ENCODE measurements at places on chromosomes 1 and 21.

DNA sequence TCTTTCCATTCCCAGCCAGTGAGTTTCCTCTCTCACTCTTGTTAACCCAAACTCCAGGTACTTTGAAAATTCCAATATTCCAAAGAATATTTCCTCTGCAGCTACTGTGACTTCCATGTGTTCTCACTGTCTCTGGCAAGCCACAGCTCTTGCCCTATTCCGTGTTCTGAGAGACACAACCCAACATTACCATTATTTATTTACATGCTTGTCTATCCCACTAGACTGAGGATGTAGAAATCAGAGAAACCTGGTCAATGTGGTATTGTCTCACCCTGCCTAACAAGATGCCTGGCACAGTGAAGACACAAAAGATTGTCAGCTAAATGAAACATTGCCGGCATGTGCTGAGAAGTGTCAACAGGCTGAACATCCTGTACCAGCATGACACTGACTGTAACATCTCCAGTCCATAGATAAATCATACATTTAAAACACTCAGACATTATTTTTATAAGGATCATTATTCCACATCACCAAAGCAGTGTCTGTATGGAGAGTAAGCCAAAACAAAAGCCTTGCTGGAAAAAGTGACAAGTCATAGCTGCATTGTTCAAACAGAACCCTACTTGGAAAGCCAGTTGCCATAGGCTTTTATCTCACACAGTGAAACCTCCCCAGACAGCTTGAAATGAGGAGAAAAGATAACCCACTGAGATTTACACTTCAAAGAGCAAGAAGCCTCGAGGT is 72.3 kb downstream of the SIPA1L2 start:
- DNase-seq = no peak

GRCh38 chr1:119449971-119450370 is 35.0 kb downstream of the HSD3B2 start:
- peak; percentile 21 for DNase-seq

- no peak for DNase-seq
Measured at GRCh38 chr1:172999349-172999748, 51.4 kb downstream of the TNFSF18 start.

DNA sequence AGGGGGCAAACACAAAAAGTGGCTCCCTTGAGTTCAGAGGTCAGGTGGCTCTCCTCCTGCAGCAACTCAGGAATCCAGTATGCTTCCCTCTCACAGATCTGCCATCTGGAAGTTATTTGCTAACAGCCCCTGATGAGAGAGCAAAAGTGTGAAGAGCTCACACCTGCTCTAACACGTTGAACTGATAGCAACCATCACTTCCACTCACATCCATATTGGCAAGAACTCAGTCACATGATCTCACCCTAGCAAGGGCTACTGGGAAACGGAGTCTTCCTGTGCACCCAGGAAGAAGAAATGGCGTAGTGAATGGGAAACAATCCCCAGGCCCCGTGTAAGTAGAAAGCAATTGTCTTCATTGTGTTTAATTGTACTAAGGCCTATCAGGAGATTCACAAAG is 20.7 kb upstream of the SLC45A1 start:
- no peak for DNase-seq

DNA sequence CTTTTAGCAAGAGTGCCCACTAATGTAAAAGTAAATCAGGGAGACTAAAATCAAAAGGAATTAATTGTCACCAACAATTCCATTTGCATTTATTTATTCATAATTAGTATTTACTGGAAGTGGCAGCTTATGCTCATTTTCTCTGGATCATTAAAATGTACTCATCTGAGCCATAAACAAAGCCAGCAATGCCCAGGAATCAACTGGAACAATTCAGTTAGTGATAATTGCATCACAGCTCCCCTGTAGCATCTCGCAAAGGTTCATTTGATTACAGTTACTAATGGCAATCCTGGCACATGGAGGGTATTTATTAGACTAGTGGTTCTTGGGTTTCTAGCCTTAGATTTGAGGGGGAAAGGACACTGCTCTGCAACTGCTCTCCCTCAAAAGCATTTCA is 92.7 kb upstream of the C1orf21 start:
- DNase-seq = no peak

GRCh38 chr1:235259133-235259778 is 68.7 kb downstream of the ARID4B start:
- DNase-seq = no peak

DNA sequence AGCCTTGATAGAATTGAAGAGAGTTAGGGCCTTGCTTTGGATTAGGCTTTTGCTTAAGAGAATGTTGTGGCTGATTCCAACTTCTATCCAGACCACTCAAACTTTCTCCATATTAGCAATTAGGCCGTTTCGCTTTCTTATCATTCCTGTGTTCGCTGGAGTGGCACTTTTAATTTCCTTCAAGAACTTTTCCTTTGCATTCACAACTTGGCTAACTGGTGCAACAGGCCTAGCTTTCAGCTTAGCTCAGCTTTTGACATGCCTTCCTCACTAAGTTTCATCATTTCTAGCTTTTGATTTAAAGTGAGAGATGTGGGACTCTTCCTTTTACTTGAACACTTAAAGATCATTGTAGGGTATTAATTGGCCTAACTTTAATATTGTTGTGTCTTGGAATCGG is 183.6 kb upstream of the L1TD1 start:
- DNase-seq = no peak

DNA sequence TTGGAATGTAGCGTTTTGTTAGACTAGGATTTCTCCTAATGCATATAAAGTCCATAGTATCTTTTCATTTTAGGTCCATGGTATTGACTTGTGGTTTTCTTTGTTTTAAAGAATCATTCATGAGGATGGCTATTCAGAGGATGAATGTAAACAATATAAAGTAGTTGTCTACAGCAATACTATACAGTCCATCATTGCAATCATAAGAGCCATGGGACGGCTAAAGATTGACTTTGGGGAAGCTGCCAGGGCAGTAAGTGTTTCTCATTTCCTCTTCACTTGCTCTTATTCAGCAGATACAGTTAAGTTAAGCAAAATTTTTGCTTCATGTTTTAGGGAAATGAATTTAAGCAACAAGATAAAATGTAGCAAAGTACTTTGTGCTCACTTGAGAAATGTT is 25.4 kb downstream of the GNAI3 start:
- peak; percentile 88 for DNase-seq

DNA sequence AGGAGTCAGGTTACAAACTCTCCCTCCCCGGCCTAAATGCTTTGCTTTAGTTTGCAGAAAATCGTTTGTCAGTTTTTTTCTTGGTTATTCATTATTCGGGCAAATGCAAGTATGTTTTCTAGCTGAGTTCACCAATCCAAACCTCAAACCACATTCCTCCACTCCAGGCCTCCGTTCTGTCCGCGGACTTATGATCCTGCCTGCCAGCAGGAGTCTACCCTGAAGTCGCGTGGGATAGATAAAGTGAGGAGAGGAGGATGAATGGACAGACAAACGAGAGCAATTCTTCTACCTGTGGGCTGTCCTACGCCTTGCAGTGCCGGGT is 1.3 kb downstream of the ADAMTS1 start:
- DNase-seq = no peak

DNA sequence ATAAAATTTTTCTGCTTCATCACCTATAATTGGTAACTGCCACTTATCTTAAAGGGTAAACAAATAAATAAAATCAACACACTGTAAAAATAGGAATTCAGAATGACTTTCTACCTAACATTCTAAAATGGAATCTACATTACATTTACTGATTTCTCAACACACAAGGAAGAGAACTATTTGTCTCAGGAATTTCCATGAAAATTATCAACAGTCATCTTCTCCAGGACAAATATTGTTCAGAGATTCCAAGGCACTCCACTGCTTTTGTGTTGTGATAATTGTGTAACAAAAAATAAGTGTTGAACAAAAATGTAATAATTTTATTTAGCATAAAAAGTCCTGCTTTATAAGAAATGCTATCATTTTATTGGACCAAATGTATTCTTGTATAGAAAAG is 7.3 kb downstream of the ODF2L start:
- DNase-seq = no peak

- DNase-seq = no peak
Measured at GRCh38 chr1:18943914-18944572, 12.4 kb downstream of the IFFO2 start.

- DNase-seq = no peak
Measured at GRCh38 chr21:44364151-44365053, 11.0 kb downstream of the TRPM2 start.

- DNase-seq = peak; percentile 64
Measured at GRCh38 chr1:234515821-234516241, 36.9 kb upstream of the TARBP1 start.

- peak; percentile 68 for DNase-seq
Measured at GRCh38 chr1:8629241-8630091, 188.0 kb downstream of the RERE start.

DNA sequence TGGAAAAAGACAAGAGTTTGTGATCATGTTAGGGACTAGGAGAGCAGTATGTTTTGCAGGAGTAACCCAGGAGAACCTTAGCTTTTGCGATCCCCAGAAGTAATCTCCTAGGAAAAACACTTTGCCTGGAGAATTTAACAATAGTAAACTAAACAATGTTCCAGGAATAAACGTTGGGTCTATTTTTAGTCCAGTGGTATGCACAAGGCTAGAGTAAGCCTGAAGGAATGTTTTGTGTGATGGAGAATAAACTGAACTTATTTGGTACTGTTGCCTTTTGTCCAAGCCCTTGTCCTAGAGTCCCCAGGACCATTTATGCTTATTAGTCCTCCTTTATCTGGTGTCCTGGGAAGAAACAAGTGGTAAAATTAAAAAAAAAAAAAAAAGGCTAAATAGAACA is 28.7 kb upstream of the RGS5 start:
- DNase-seq = no peak

- no peak for DNase-seq
Measured at GRCh38 chr21:42163511-42163863, 55.5 kb upstream of the ABCG1 start.

DNA sequence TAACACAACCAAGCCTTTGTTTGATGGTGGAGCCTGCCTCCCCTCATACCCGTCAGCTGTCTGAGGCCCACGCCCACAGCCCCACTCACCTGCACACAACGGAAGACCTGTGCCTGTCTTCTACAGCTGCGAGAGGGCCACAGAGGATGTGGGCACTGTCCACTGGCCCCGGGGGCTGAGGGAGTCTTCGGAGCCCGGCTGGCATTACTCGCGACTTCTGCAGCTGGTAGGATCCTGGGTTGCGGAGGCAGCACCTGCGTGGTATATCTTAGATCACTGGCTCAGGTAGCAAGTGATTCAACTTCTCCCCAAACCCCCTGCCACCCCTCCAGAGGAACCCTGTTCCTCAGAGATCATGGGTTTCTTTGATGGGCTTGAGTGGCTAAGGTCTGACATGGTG is 109.9 kb downstream of the EDEM3 start:
- DNase-seq = no peak

DNA sequence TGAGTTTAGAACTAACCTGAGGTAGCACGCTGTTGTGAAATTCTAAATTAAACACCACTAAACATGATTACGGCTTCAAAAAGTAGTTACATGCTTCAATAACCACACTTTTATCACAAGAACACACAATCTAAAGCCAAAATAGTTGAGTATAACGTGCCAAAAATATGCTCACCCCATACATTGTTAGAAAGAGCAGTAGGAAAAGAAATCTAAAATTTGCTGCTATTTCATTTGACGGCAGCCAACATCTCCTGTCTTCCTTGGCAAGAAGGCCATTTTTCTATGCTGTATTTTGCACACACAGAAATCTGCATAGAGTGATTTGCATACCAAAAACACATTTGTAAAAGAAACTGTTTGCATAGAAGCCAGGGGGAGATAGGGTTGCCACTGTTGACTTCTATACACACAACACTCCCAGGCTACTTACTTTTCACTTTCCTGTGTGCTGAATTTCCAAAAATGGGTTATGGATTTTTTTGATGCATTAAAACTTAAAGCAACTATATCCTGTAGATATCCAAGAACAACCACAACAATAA is 42.9 kb upstream of the DMRTB1 start:
- DNase-seq = no peak

- DNase-seq = no peak
Measured at GRCh38 chr1:67733681-67734322, 48.8 kb downstream of the GADD45A start.

GRCh38 chr1:236303675-236304074 is 21.9 kb upstream of the ERO1B start:
- no peak for DNase-seq

- no peak for DNase-seq
Measured at GRCh38 chr1:84969489-84970250, 27.2 kb downstream of the MCOLN2 start.

- no peak for DNase-seq
Measured at GRCh38 chr1:180151508-180151907, 3.2 kb upstream of the QSOX1 start.

GRCh38 chr1:201760516-201760915 is 68.4 kb upstream of the IPO9 start:
- DNase-seq = no peak

- DNase-seq = no peak
Measured at GRCh38 chr1:210730023-210730422, 401.3 kb downstream of the HHAT start.

- no peak for DNase-seq
Measured at GRCh38 chr21:35915030-35915429, 145.3 kb downstream of the SETD4 start.

GRCh38 chr1:17545356-17545755 is 5.9 kb downstream of the ARHGEF10L start:
- peak; percentile 42 for DNase-seq

DNA sequence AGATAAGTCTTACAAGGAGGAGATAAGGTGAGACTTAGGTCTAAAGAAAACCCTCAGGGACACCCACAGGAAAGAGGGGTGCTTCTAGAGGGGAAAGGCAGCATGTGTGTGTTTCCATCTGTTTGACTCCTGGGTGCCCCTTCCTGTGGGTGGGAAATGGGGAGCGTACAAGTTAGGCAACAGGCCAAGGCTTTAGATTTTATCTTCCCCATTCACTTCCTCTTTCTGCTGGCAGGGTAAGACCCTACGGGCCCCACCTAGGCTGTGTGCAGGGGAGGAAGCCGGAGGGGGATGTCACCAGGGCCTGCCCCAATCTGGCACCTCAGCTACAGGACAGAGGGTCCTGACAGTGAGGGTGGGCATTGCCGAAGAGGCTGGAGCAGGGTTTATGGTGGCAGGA is 2.5 kb upstream of the OLIG1 start:
- peak; percentile 89 for DNase-seq

GRCh38 chr1:15660151-15660550 is 24.0 kb upstream of the PLEKHM2 start:
- no peak for DNase-seq
